Common myeloid progenitor, CD34-positive (primary cell): ENCODE measurements at places on chromosomes 13 and 19.
A peak's percentile ranks its signal among the peaks of the same experiment; 100 is the strongest.

- no peak for DNase-seq
Observed at GRCh38 chr13:33471204-33471603, 185.6 kb upstream of the STARD13 start.

GRCh38 chr19:9850235-9850959 is 15.3 kb downstream of the PIN1 start:
- no peak for DNase-seq

DNA sequence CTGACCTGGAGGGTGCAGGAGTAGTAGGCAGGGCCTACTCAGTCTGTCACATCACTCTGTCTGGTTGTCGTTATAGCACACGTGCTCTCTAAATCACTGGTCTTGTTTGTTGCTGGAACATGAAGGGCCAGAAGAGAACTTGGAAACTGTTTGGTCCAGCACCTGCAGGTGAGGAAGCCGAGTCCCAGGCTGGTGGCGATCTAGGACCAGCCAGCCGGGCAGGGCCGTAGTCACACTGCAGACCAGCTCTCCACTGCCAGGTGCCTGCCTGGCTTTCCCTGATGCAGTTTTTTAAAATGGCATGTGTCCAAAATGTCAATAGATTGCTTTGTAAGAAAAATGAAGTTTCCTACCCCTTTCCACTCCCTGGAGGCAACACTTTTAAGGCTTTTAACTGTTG is 53.7 kb downstream of the GGACT start:
- no peak for DNase-seq

DNA sequence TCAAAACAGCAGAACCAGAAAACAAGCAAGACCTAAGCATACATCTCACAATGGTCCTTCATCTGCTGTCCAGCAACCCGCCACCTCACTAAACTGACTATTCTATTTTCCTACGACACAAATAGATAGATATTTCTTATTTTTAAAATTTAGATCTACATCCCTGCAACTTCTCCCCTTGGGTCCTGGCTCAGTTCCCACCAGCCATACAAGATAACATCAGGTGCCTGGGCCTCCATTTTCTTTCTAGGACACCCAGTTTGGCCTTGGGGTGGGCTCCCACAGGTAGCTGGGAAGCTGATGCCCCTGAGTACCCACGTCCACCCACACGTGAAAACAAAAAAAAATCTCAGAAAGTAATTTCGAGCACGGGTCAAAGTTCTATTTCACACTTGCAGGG is 47.6 kb downstream of the TGDS start:
- DNase-seq, result no peak

DNA sequence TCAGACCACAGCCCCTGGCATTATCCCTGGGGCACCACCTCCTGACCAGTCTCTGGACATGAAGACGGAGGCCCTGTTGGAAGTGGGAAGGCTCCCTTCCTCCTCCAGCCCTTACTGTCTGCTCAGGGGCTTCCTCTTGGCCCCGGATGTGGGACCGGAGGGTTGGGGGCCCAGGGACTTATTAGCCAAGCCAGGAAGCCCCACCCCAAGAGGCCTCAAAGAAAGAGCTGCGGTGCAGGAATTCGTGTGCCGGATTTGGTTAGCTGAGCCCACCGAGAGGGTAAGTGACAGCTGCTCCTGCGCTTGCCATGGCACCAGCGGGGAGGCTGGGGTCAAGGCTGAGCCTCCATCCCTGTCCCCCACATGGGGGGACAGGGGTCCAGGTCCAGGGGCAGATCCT is at the start of gene RETN:
RETN (plus strand) TSS at position 208 of the 400 bp plus-strand sequence. CDS start 278 bp downstream, outside the sequence.
- DNase-seq, result no peak

GRCh38 chr13:109669234-109669612 is 117.2 kb downstream of the IRS2 start:
- no peak for DNase-seq

DNA sequence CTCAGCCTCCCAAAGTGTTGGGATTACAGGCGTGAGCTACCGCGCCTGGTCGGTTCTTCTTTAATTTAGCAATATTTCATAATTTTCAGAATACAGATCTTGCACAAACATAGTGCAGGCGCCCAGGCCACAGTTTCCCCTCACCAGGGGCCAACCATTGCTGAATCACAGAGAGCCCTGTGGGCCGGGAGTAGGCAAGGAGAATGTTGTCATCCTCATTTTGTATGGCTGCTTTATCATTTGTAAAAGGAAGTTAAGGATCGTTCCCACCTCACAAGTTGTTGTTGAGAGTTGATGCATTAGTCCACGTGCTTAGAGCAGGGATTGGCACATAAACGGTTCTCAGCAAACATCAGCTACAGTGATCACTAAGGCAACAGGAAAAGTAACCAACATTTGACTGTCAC is 30.2 kb downstream of the MEIS3 start:
- DNase-seq, result peak; percentile 19

- DNase-seq, result no peak
Observed at GRCh38 chr13:40910324-40911050, 108.6 kb downstream of the ELF1 start.

GRCh38 chr19:51441410-51442390 is 16.6 kb downstream of the SIGLEC8 start:
- peak; percentile 80 for DNase-seq

GRCh38 chr19:34675250-34675649 is 1.7 kb downstream of the SCGB2B2 start:
- no peak for DNase-seq

DNA sequence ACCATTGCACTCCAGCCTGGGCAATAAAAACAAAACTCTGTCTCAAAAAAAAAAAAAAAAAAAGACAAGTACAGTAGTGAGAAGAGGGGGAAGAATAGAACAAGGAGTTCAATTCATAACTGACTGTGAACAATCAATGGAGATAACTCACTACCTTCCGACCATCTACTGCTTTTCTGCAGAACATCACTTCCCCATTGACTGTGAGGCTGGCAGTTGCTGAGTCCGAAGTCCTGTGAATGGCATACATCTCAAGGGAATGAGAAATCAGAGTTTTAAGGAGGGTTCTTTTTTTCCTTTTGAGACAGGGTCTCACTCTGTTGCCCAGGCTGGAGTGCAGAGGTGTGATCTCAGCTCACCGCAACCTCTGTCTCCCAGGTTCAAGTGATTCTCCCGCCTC is 11.2 kb downstream of the ZNF565 start:
- no peak for DNase-seq
